Left ventricle myocardium superior (tissue), 1 donor: ENCODE measurements at places on chromosomes 16 and 17. TPM values are rescaled to one million over a fixed set of nuclear protein-coding genes. Genes with fewer than 3 reads are reported as not detected.

Gene C16orf92
- not detected for total RNA-seq

Gene CHD9
- total RNA-seq: 36.4 TPM

DNA sequence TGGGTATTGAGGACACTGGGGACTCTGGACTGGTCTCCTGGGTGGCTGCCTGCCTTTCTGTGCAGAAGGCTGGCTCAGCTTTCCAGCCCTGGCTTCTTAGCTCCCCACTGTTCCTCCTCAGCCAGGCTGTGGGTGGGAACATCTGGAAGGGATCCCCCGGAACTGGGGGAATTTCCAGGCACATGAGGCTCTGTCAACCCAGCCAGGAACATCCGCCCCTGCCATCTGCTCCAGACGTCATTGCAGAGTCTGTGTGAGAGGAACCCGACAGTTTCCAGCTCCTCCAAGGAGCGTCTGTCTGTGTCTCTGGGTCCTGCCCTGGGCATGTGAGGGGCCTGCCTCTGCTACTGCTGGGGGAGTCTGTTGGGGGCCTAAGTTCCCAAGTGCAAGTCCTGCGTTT, 36.2 kb upstream of the CRHR1 start:
- DNase-seq: no peak

GRCh38 chr16:24577167-24577566, 37.8 kb downstream of the RBBP6 start:
- DNase-seq: no peak

Gene ITGAD
- not detected for total RNA-seq

DNA sequence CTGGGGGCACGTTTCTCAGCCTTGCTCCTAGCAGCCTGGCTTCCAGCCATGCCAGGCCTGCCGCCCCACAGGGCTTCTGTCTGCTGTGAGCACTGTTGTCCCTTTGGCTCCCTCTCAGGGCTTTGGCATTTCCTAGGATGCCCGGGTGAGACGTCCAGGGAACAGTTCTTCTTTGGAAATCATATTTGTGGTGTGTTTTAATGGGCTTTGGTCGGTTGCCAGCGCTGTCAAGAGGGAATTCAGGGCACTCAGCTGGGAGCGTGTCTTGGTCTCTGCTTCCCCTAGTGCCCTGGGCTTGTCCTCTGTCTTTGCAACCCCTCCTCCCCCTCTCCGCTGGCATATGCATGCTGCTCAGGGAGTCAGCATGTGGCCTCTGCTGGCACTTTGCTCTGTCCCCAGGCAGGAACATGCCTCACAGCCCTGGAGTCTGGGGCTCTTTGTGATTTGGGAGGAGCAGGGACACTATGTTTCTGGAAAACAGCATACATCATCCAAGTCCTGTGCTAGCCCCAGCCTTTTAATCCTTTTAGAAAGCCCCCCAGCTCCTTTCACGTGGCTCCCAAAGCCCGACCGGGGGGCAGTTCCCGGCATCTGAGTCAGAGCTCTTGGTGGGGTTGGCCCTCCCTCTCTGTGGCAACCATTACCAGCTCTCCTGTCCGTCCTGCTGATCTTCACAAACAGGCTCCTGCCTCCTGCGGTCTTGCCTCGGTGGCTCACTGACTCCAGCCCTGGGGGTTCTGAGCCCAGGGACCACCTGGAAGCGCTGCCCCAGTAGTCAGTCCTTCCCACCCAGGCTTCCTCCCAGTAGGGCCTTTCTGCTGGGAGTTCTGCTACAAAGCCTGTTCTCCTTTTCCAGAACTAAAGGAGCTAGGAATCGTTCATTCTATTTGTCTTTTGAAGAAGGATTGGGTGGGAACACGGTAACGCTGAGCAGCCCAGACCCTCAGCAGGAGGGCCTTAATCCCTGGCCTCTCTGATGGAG, 26.7 kb downstream of the SAP30BP start:
- peak; percentile 87 for DNase-seq

Gene DPEP2
- 2.2 TPM for total RNA-seq

GRCh38 chr17:43719578-43719977, 39.0 kb downstream of the SOST start:
- no peak for DNase-seq

Gene ODAD4
- total RNA-seq: 0.52 TPM

Gene TBC1D3C
- not detected for total RNA-seq

Gene TPSAB1
- total RNA-seq: 4.3 TPM

DNA sequence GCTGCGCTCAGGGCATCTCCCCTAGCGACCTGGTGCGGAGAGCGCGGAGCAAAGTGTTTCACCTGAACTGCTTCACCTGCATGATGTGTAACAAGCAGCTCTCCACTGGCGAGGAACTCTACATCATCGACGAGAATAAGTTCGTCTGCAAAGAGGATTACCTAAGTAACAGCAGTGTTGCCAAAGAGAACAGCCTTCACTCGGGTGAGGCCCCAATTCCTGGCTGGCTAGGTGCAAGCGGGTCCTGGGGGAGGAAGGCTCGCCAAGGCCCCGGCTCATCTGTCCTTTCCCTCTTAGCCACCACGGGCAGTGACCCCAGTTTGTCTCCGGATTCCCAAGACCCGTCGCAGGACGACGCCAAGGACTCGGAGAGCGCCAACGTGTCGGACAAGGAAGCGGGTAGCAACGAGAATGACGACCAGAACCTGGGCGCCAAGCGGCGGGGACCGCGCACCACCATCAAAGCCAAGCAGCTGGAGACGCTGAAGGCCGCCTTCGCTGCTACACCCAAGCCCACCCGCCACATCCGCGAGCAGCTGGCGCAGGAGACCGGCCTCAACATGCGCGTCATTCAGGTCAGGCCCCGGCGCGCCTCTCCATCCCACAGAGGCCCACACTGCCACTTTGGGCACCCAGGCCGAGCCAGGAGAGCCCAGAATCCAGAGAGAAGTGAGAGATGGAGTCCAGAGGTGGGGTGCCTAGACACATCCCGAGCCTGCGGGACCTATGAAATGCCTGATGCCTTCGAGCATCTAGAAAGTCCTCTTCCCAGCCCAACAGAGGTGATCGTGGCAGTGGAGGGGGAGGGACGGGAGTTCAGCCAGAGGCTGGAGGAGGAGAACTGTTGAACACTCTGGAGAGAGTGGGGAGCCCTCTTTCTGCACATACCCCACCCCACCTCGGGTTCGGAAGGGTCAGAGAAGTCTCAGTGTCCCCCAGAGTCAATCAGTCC, 3.3 kb downstream of the LHX1 start:
- DNase-seq: no peak

DNA sequence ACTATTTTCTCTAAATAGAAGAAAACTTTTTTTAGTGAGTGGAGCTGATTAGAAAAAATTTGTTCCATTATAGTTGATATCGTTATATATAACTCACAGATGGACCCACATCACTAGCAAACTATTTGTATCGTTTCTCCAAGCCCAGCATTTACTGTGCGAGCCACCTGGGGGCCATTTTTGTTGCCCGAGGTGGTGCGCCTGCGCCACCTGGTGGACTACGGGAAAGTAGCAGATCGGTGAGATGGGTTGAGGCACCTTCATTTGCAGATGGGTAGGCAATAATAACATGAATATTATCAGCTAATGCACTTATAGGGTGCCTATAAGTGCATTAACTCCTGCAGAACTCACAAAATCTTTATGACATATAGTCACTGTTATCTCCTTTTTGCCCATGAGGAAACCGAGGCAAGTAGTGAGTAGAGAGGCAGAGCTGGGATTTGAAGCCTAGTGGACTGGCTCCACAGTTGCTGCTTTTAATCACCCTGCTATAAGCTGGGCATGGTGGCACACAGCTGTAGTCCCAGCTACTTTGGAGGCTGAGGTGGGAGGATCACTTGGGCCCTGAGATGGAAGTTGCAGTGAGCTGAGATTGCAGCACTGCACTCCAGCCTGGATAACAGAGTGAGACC, 23.2 kb upstream of the NTN1 start:
- DNase-seq: peak; percentile 68

Gene DBNDD1
- total RNA-seq: 6.3 TPM

GRCh38 chr17:44759916-44760243, 1.1 kb downstream of the ADAM11 start:
- DNase-seq: no peak

DNA sequence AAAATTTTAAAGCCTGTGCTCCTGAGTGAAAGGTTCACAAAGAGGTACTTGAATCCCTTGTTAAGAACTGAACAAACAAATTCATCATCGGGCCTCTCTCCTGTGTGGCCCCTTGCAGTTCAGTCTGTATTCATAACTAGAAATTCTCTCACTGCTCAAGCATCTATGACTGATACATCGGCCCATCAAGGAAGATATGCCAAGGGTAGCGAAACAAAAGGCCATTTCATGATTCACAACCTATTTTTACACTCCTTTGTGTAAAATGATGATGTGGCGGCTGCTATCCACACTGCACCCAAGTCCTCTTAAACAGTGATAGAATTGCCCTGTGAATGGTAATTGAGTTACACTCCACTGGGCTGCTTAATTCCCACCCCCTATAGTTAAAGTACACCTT, 204.6 kb downstream of the STX8 start:
- DNase-seq: no peak

DNA sequence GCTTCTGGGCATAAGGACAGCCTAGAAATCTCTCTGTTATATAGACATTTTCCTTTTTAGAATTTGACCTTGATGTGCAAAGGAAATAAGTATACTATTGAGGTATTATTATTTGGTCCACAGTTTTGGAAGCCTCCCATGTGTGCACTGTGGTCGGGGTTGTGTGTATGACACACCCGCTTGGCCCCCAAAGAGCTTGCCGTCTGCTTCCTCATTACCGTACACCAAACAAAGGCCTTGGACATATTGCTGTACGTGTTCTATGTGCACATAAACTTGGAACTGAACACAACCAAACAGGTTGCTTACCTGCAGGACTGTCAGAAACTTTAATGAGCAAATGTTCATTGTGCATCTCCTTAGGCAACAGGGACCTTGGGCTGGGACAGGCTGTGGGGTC, 38.2 kb downstream of the METRNL start:
- no peak for DNase-seq

DNA sequence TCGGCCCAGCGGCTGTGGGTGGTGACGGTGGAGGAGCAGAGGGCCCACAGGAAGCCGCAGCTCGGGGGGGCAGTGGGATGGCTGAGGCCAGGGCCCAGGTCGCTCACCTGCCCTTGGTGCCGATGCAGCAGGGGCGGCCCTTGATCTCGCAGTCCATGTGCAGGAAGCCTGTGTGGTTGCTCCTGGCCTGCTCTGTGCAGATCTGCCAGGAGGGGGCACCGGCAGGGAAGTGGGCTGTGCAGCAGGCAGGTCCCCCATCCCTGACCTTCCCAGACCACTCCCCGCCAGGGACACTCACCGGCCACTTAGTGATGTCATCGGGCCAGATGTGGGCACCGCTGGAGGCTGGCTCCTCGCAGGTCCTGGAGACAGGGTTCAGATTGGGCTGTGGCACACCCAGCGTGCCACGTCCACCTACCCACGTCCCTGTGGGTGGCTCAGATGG, 6.2 kb downstream of the AANAT start:
- DNase-seq: no peak

Gene TRPV3
- total RNA-seq: 1.3 TPM

- DNase-seq: peak; percentile 17
These were observed 12.4 kb upstream of the TEX19 start for GRCh38 chr17:82346342-82347300.

DNA sequence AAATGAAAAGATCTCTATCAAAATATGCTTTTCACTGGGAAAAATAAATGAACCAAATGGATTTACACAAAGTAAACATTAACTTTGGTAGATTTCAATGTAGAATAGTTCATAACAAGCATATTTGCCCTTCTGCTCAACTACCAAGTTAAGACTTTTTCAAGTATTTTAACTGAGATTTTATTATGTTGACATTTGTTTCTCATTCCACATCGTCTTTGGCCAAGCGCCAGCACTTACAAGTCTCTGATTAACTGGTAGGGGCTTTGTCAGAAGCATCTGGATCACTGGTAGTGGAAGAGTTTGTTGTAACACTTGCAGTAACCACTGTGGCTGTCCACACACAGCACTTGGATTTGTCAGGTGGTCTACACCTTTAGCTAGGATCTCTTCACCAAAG, 22.9 kb downstream of the SLFN12L start:
- no peak for DNase-seq

Gene NEK8
- total RNA-seq: 0.94 TPM

DNA sequence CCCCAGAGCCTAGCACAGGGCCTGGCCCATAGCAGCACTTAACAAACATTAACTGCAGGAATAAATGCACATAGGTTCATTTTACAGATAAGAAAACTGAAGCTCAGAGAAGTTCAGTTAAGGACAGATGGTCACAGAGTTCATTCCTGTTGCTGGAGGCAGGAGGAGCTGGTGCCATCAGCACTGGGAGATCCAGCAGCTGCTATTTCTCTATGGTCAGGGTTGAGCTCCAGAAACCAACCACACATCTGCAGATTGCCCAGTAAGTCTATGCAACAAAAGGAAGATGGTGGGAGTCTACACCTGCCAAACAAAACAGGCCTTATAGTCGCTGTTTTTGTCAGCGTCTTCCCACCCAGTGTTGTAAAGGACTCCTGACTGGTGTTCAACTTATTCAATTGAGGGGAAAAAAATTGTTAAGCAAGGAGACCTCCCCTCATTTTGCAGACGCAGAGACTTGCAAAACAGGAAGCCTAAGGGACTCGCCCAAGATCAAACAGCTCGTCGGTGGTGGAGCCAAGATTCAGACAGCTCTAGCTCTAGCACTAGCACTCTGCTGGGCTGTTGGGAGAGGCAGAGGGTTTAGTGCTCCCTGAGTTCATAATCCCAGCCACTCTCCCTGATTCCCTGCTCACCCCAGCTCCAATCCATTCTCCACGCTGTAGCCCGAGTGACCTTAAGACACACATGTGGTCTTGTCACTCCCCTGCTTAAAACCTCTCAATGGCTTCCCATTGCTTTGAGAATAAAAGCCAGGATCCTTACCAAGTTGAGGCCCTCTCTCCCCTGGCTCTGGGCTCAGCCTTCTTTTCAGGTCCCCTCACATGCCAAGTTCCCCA, 9.0 kb downstream of the NOG start:
- DNase-seq: no peak

DNA sequence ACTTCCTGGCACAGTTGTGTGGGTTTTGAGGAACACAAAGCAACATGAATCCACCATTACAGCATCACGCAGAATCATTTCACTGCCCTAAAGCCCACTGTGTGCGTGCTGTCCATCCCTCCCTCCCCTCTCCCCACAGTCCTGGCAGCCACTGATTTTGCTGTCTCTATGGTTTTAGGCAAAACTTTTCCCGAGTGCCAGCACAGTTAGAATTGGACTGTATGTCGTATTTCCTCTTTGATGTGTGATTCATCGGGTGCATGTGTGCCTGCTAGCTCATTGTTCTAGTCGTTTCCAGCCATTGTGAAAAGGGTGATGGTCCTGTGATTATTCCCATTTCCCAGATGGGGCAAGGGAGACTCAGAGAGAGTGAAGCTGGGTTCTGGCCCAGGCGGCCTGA, 12.7 kb downstream of the KLHL36 start:
- DNase-seq: no peak

GRCh38 chr17:41848788-41849187, 11.2 kb downstream of the KLHL10 start:
- DNase-seq: no peak

GRCh38 chr17:22145605-22146178, 453.4 kb downstream of the KCNJ18 start:
- DNase-seq: no peak

GRCh38 chr16:66878067-66878466, 2.2 kb upstream of the PDP2 start:
- no peak for DNase-seq

- DNase-seq: peak; percentile 54
These were observed 5.7 kb upstream of the TCAP start for GRCh38 chr17:39659279-39660010.

- DNase-seq: no peak
These were observed 190.9 kb upstream of the CHMP6 start for GRCh38 chr17:80800481-80801391.
